ENCODE measurements at places on chromosomes 16 and 17.

DNA sequence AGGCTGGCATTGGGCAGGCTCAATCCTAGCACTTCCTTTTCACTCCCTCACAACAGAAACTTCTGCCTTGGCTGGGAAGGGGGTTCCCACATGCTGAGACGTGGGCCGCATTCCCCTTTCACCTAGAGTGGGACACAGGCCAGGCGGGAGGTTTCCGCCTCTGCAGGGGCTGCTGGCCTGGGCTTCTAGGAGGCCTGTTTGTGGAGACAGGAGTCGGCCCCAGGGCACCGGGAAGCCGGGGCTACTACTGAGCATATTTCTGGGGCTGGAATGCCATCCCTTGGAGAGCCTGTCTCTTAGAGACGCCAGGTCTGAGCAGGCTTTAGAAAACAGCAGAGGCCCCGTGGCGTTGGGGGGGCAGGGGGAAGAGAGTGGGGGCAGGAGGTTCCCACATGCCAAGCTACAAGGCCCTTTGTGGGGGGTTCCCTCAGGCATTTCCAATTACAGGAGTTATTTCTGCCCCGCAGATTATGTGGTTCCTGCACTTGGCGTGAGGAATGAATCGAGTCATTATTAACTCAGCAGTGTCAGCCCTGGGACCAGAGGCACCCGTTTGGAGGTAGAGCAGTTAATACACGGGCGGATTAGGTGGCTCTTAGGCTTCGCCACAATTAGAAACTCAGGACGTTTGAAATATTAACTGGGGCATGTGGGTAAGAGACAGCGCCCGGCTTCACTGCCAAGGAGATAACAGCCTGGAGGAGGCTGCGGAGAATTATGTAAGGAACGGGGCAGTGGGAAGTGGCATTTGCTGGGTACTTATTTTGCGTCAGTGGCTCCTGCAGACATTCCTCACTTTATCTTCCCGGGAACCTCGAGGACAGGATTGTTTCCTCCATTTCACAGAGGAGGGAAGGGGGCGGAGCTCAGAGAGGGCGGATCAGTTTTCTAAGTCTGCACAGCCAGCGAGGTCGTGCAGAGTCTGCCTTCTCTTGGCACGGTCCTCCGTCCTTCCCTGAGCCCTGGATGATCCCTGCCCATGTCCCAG is 162.5 kb downstream of the MAF start:
- DNase-seq = no peak

DNA sequence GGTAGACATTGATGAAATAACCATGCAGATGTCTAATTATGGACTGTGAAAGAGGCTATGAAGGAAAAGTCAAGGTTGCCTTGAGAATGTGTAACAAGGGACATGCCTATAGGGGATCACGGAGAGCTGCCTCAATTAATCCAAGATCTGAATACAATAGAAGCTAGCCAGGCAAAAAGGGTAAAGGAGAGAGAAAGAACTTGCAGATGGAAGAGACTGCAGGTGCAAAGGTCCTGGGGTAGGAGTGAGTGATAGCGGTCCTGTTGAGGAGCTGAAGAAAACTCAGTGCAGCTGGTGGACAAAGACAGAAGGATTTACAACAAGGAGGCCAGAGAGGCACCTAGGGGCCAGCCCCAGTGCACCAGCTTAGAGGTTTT is 15.9 kb upstream of the TNS4 start:
- DNase-seq = no peak

- DNase-seq = no peak
Observed at GRCh38 chr16:88402551-88403240, 19.9 kb downstream of the ZNF469 start.

DNA sequence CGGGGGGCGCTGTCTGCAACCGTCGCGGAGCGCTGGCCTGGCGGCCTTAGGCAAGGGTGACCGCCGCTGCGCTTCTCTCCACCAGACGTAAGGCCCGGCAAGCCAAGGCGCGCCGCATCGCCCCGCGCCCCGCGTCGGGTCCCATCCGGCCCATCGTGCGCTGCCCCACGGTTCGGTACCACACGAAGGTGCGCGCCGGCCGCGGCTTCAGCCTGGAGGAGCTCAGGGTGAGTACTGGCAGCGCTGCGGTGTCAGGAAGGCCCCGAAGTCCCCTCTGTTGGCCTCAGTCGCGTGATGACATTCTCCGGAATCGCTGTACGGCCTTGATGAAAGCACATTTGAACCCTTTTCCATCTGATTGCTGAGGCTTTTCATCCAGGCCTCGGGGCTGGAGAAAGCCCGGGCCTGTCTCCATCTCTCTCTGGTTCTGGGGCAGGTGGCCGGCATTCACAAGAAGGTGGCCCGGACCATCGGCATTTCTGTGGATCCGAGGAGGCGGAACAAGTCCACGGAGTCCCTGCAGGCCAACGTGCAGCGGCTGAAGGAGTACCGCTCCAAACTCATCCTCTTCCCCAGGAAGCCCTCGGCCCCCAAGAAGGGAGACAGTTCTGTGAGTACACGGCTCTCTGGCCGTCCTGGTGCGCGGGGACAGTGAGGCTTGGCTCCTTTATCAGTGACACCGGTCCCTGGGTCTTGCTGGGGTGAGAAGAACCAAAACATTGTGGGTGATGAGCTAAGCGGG is 831 bp downstream of the RPL13 start:
- no peak for DNase-seq

DNA sequence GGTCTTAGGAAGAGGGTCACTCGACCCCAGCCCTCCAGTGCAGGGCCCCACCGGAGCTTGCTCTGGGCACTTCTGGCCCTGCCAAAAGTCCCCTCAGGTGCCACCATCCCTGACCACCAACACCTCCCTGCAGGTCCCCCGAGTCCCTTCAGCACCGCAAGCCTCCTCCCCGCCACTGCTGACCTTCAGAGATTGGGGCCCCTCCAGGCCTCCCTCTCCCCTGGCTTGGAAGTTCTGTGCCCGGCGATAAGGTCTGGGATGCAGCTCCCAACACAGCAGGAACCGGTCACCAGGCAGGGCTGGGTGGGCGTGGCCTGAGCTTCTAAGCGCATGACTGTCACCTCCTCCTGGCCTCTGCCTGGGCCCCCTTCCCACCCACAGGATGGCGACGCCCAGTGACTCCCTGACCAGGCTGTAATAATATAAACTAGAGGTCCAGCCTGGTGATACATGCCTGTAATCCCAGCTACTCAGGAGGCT is 11.2 kb downstream of the PIEZO1 start:
- DNase-seq = no peak

DNA sequence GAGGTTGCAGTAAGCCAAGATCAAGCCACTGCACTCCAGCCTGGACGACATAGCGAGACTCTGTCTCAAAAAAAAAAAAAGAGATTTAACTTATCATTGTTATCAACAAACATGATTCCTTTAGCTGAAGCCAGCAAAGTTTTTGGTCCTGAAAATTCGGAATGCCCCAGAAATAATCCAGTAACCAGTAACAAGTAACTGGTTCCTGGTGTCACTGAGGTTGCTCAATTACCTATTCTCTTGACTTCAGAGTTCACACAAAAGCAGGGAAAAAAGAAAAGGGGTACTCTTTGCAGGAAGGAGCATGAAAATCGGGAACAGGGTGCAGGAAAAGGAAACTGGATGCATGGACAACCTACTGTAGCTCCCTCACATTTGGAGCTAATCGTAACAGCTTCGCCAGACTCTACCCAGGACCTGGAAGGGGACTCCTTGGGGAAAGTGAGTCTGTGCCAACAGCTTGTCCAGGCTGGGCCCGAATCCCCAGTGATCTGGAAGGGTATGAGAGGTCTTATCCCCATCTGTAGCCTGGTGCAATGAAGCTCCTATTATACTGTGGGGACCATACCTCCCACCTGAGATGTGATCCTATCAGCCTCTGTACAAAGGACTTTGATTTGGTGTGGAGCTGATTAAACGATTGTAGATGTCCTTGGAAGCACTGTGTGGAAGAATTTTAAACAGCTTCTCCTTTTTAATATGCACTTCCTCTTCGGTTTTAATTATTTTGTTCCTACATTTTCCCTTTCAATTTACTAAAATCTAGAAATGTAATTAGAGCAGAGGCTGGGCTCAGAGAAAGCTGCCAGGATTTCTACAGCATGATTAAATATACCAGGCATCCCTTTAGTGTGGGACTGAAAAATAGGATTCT is 3.4 kb upstream of the SPOP start:
- DNase-seq = no peak

DNA sequence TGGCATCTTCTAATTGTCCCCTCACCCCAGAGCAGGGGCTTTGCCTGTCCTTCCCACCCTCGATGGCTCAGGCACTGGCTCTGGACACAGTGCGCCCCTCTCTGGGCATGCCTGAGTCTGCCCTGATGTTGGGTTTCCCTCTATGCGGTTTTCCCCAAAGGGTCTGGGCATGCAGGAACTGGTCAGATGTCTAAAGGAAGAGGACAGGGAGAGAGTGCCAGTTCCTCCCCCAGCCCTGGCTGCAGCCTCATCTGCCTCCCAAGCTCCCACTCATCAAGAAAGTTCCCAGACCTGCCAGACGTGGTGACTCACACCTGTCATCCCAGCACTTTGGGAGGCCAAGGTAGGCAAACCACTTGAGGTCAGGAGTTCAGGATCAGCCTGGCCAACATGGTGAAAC is 41.3 kb upstream of the PABPN1L start:
- no peak for DNase-seq

- DNase-seq = no peak
Observed at GRCh38 chr17:41777157-41777573, 9.3 kb downstream of the JUP start.

- DNase-seq = no peak
Observed at GRCh38 chr16:27275394-27275793, 6.8 kb upstream of the NSMCE1 start.

DNA sequence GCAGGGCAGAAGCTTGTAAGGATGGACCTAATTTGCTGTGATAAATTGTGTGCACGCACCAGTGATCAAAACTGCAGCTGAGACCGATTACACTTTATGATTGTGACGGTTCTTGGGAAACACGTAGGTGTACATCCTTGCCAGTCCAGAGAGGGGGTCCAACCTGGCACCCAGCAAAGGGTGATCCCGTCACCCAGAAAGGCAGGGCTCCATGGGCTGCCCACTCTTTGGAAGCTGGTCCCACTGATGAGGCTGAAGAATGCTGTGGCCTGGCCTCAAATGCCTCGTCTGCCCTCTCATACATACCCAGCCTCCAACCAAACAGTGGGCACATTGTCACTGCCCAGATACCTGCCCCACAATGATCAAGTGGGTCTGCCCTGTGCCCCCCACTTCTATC is 132.0 kb downstream of the C16orf78 start:
- DNase-seq = no peak

DNA sequence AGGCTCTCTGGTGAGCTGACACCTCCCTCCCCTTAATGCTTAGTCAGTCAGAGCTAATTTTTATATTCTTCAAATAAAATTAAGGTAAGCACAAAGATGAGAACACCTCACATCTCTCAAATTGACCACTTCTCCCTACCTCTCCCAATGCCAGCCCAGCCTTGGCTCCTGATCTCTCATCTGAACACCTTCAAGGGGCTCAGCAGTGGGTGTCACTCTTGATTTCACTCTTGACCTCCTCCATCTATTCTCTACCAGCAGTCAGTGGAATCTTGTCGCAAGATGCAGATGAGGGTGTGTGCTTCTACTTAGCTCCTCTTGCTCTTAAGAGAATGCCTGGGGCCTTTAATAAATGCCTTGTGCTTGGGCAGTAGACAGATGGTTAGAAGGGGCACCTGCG is 309.0 kb upstream of the IRX3 start:
- no peak for DNase-seq

DNA sequence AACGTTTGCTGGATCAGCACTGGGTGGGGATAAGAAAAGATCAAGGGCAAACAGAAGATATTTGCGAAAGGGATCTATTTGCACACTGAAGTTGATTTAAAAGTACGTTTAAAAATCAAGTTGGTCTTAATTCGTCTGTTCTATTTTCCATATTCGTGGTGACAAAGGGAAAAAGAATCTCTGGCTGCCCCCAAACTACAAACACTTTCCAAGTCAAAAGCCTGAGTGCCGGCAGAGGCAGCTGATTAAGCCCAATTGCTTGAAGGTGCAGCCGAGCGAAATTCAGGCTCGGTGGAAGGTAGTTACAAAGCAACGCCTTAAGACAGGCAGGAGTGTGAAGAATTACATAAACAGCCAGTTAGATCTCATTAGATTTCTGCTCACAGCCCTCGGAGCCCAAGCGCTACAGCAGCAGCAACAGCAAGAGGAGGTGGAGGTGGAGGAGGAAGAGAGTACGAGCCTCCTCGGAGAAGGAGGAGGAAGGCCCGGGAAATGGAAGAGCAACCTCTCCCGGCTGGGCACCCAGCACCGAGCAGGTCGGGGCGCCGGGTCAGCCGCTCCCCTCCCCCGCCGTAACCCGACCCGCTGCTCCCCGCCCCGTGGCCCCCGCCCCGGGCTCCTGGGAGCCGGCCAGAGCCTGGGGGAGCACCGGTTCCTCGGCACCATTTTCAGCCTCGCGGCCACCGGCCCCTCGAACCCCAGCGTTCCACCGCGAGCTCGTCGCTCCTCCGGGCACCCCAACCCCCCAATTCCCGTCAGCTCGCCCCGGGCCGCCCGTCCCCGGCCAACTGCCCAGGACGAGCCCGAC is 890 bp downstream of the TOB1 start:
- peak; percentile 25 for DNase-seq

GRCh38 chr17:60712675-60713074 is 35.0 kb downstream of the BCAS3 start:
- DNase-seq = no peak

DNA sequence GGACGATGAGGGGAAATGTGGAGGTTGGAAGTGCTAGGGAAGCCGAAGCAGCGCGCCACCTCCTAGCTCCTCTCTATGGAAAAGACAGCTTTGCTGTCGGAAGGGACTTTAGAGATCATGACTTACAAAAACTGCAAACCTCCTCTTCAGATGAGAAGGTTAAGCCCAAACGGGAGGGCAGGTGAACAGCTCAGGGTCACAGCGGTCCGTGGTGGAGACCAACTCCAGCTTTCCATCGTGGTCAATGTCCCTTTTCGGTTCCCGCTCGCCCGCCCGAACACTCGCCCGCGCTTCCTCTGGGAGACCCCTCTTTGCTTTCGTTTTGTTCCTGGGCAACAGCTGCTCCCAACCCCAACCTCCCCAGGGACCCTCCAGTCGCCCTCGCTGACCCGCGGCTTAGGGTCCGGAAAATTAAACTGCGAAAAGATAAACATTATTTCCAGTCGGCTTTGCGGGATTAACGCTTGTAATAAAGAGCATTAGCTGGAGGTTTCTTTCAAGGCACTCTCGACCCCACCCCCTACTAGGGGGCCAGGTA is 7.7 kb downstream of the IRX6 start:
- no peak for DNase-seq

GRCh38 chr17:851924-852323 is 69.8 kb downstream of the MRM3 start:
- no peak for DNase-seq

DNA sequence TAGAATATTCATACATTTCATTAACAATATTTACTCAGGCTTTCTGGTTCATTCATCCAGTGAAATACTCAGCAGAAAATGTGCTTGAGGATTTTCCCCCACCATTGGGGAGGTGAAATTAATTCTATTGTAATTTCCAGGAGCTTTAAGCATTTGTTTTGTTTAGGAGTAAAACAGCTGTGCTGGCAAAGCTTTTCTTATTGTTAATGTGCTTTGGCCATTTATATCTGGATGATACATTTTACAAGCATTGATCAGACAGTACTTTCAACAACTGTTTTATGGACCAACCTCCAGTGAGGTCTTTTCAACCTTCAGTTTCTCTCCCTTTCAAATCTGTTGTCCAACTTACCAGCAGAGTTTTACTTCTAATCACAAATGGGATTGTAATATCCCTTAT is 672.4 kb downstream of the CDH11 start:
- DNase-seq = no peak

GRCh38 chr17:6654841-6655731 is 3.5 kb downstream of the C17orf100 start:
- DNase-seq = no peak

- DNase-seq = no peak
Observed at GRCh38 chr16:62475573-62475972, 439.3 kb upstream of the CDH8 start.

- no peak for DNase-seq
Observed at GRCh38 chr17:63311416-63311937, 134.6 kb downstream of the CYB561 start.

Measured in stimulated activated CD4-positive, alpha-beta T cell treated with anti-CD3 and anti-CD28 coated beads, Interleukin-2, amount 100 ng/mL, for 4 hours (primary cell).